Naive thymus-derived CD8-positive, alpha-beta T cell (primary cell): ENCODE measurements at places on chromosomes 1 and 21.

DNA sequence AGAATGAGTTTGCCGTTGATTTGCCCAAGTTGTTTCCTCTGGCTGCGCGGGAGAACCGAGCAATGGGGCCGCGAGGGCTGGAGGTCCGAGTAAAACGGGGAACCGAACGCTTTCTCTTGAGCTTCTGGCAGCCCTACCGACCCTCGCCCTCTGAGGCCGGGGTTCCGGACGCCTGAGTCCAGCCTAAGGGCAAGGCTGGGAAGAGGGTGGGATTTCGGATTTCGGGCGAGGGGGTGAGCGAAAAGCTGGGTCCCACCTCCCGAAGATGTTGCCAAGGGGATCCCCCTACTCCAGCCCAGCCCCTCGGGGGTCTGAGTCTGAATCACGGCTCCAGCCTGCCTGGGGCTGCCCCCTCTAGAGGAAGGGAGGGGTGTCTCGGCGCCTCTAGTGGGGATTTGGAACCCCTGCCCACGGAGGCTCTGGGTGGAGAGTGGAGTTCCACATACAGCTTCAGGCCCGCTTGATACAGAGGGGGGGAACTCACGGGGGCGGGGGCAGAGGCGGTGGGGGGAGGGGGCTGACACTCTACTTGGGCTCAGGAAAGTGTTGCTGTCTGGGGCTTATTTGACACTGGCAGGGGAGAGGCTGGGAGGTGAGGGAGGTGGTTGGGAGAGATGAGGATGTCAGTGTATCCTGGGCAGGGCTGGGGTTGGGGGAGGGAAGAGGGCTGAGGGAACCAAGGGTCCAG, 617 bp downstream of the KIRREL1 start:
- H3K4me1 ChIP-seq = peaks cover 9% of the 10 kb centered on the region
- DNase-seq = no peak
- no peak overlapping the region for H3K27ac ChIP-seq
- H3K27me3 ChIP-seq = peaks cover 46% of the 10 kb centered on the region

- no peaks in the 10 kb centered on the region for H3K36me3 ChIP-seq
- no peaks in the 10 kb centered on the region for H3K4me1 ChIP-seq
- peaks cover 2% of the 10 kb centered on the region for H3K27me3 ChIP-seq
- no peak overlapping the region for H3K27ac ChIP-seq
Observed at GRCh38 chr1:184634296-184634695, 120.4 kb downstream of the EDEM3 start.

DNA sequence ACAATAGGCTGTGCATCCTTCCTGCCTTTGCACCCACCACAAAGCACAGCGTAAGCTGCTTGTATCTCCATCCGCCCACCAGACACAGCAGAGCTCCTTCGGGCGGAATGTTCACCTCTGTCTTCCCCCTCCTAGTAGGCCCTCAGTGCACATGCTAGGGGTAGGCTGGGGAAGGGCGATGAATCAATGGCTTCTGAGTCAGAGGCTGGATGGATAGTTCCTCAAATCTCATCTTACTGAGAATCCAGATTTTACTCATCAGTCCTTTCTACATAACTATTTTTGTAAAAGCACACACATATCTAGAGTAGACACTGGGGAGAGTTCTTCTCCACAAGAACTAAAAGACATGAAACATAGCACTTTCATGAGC, 73.8 kb downstream of the BCAR3 start:
- H3K27me3 ChIP-seq = no peaks in the 10 kb centered on the region
- no peak overlapping the region for H3K27ac ChIP-seq
- H3K4me1 ChIP-seq = no peaks in the 10 kb centered on the region
- no peak overlapping the region for H3K4me3 ChIP-seq
- no peaks in the 10 kb centered on the region for H3K36me3 ChIP-seq

- no peak for DNase-seq
- H3K36me3 ChIP-seq = no peaks in the 10 kb centered on the region
- peaks cover 3% of the 10 kb centered on the region for H3K4me1 ChIP-seq
- peaks cover 16% of the 10 kb centered on the region for H3K27me3 ChIP-seq
Observed at GRCh38 chr1:67304023-67304422, 3.6 kb upstream of the IL12RB2 start.

GRCh38 chr1:39946216-39946615, 8.7 kb upstream of the MFSD2A start:
- no peak overlapping the region for H3K27ac ChIP-seq
- H3K27me3 ChIP-seq = peaks cover 1% of the 10 kb centered on the region
- no peaks in the 10 kb centered on the region for H3K4me1 ChIP-seq

- peaks cover 30% of the 10 kb centered on the region for H3K4me1 ChIP-seq
- H3K36me3 ChIP-seq = peaks cover 23% of the 10 kb centered on the region
- H3K27ac ChIP-seq = peak overlapping the region; percentile 88
- H3K4me3 ChIP-seq = peak overlapping the region; percentile 6
Observed at GRCh38 chr21:25967181-25967900, 203.2 kb downstream of the APP start.

DNA sequence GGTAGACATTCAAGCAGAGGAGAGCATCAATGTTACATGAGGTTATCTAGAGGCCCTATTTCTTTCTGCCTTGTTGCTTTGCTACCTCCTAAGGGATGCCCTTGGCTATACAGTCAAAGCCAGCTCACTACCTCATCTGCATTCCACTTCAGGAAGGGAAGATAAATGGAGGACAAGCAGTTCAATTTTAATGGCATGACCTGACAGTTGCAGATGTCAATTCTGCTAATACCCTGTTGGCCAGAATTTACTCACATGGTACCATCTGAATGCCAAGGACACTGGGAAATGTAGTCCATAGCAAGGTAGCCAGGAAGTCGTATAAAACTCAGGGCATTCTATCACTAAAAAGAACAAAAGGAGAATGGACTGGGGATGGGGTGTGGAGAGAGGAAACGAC, 31.5 kb downstream of the PALMD start:
- no peak overlapping the region for H3K4me3 ChIP-seq
- peaks cover 9% of the 10 kb centered on the region for H3K27me3 ChIP-seq
- no peak overlapping the region for H3K27ac ChIP-seq
- no peak for DNase-seq

DNA sequence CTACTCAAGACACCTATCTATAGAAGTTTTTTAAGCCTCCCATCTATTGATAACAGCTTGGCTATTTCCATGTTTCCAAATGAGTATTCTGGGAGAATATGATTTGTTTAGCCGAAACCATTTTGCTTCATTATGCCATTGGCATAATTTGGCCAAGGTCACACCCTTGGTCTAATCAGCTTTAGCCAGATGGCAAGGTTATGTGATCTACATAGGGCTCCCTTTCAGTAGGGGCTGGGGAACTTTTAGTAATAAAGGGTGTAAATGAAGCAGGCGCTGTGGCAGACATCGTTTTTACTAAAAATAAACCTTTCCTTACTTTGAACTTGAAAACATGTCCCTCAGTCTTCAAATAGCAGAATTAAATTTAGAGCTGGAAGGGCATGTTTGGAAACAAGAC, 3.0 kb upstream of the PDC start:
- H3K4me3 ChIP-seq = no peak overlapping the region
- no peak for DNase-seq
- H3K27ac ChIP-seq = no peak overlapping the region

DNA sequence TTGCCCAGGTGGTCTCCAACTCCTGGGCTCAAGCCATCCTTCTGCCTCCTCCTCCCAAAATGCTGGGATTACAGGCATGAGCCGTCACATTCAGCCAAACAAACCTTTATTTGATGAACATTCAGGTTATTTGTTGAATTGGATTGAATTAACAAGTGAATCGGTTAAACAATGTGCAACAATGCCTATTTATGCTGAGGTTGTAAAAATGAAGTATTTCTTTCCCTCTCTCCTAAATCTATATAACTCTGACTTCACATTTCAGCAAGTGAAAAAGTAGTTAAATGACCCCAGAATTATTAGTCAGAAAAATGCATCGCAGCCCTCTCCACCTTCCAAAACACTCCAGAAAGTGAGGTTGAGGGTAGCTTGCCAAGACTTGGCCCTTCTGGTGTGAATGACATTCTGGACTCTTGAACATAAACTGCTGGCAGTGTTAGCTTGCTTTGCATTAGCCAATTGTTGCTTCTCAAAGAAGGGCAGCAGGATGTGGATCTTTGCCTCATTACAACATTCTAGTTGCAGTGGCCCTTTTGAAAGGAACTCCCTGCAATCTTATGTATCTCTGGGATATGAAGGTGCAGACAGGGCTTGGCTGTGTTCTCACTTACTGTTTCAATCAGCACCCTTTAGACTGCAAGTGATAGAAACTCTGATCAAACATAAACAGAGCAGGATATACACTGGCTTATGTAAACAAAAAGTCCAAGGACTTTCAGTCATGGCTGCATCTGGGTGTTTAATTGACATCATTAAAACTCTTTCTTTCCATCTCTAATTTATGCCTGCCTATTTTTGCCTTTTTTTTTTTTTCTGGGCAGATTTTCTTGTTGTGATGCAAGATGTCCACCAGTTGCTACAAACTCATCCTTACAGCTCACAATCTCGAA, 22.4 kb downstream of the EDN2 start:
- H3K4me3 ChIP-seq = no peak overlapping the region
- DNase-seq = no peak
- no peaks in the 10 kb centered on the region for H3K36me3 ChIP-seq
- H3K27me3 ChIP-seq = peaks cover 2% of the 10 kb centered on the region
- no peaks in the 10 kb centered on the region for H3K4me1 ChIP-seq
- no peak overlapping the region for H3K27ac ChIP-seq

DNA sequence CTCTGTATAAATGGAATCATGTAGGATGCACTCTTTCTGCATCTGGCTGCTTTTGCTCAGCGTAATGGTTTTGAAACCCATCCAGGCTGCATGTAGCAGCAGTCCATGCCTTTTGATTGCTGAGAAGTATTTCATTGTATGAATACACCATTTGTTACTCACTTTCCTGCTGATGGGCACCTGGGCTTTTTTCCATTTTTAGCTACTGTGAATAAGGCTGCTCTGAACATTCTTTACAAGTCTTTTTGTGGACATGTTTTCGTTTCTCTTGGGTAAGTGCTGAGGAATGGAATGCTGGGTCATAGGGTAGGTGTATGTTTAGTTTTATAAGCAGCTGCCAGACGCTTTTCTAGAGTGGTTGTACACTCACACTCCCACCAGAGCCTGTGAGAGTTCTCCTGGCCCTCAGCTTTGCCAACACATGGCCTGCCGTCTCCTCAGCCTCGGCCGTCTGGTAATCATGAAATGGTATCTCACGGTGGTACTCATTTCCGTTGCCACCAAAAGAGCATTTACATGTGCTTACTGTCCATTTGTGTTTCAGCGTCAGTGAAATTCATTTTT, 22.7 kb downstream of the SLX9 start:
- peaks cover 17% of the 10 kb centered on the region for H3K4me1 ChIP-seq
- peaks cover 59% of the 10 kb centered on the region for H3K36me3 ChIP-seq
- DNase-seq = no peak

DNA sequence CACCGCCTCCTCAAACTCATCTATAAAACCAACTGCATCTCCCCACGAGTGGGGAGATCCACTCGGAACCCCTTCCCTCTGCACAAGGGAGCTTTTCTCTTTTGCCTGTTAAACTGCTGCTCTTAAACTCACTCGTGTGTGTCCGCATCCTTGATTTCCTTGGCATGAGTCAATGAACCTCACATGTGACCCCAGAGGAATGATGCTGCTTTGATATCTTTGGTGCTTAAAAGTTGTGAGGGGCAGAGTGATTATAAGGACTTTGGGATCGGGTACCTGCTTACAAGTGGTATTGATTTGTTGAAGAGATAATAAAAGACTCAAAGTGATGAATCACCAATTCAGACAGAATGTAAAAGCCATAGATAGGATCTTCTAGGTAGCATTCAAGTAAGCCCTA, 125.3 kb downstream of the GREM2 start:
- H3K27me3 ChIP-seq = peaks cover 3% of the 10 kb centered on the region
- H3K27ac ChIP-seq = no peak overlapping the region
- no peak for DNase-seq
- no peak overlapping the region for H3K4me3 ChIP-seq
- no peaks in the 10 kb centered on the region for H3K4me1 ChIP-seq
- H3K36me3 ChIP-seq = no peaks in the 10 kb centered on the region

DNA sequence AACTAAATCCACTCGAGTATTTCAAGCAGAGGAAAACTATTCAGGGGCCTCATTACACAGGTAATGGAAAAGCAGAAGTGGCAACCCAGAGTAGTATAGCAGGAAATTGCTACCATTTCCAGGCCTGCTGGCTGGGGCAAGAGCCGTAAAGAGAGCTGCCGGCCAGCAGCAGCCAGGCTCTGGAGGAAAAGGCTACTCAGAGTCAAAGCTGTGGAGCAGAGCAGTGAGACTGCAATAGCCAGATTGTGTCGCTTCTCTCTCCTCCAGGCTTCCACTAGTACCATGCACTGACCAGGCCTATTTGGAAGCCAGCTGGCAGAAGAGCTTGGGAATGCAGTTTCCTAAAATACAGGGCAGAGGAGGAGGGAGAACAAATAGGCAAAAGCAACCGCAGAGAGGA, 155.5 kb downstream of the OMA1 start:
- H3K27ac ChIP-seq = no peak overlapping the region
- H3K4me3 ChIP-seq = no peak overlapping the region
- no peaks in the 10 kb centered on the region for H3K27me3 ChIP-seq
- DNase-seq = no peak
- H3K4me1 ChIP-seq = no peaks in the 10 kb centered on the region
- no peaks in the 10 kb centered on the region for H3K36me3 ChIP-seq

DNA sequence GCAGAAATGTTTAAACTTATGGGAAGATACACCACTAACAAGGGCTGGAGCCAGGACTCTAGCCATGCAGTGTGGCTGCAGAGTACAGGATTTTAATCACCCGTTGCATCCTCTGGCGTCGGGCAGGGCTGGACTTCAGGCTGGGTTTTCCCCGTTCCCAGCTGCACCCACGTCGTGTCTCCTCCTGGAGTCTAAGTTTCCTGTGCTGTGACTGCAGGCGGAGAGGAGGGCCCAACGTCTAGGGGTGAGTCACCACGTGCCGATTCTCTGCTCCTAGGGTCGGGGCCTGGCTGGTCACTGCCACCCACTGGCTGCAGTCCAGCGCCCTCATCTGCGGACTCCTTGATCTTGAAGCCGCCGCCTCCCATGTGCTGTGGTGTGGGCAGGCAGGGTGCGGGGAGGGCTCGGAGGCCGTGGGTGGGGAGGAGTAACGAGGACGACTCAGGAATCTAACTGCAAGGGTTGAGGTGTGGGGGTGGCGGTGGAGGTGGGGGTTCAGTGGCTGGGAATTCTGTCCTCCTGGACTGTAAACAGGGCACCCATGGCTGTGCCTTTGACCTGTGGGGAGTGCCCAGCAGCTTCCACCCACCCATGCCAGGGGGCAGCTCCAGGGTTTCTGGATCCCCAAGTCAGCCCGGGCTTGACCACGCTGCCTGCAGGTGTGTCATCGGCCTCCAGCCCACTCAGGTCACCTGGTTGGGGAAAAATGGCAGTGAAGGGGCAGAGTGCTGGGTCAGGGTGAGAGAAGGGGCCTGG, 77.8 kb downstream of the ALPL start:
- no peak for DNase-seq
- no peaks in the 10 kb centered on the region for H3K36me3 ChIP-seq
- no peak overlapping the region for H3K27ac ChIP-seq
- H3K4me3 ChIP-seq = no peak overlapping the region
- peaks cover 7% of the 10 kb centered on the region for H3K27me3 ChIP-seq

DNA sequence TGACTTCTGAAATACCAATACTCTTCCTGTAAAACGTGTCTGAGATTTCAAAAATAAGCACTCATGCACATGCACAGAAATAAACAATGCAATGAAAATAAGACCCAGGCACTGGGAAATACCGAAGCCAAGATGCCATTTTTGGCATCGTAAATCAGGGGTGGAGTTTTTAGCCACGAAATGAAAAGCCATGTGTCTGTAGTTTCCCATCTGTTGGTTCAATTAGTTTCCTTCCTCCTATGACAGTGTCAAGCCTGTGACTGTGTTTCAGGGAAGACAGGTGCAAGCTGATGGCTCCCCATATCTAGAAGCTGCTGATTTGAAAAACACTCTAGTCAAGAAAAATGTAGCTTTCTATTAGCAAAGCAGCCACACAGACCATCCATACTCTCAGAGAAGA, 480.4 kb upstream of the CAMK1G start:
- no peak overlapping the region for H3K4me3 ChIP-seq
- no peaks in the 10 kb centered on the region for H3K36me3 ChIP-seq
- H3K27me3 ChIP-seq = peaks cover 4% of the 10 kb centered on the region
- no peak for DNase-seq
- H3K4me1 ChIP-seq = no peaks in the 10 kb centered on the region
